ENCODE measurements at places on chromosomes 1 and 21. TPM values are rescaled to one million over a fixed set of nuclear protein-coding genes. Genes with fewer than 3 reads are reported as not detected.

- no peak for DNase-seq
These were observed 129.3 kb upstream of the GORAB start for GRCh38 chr1:170402476-170403311.

- DNase-seq = no peak
These were observed 298.9 kb downstream of the KCNT2 start for GRCh38 chr1:196309386-196309785.

- DNase-seq = peak; percentile 40
These were observed 111.2 kb upstream of the JUN start for GRCh38 chr1:58895082-58895481.

DNA sequence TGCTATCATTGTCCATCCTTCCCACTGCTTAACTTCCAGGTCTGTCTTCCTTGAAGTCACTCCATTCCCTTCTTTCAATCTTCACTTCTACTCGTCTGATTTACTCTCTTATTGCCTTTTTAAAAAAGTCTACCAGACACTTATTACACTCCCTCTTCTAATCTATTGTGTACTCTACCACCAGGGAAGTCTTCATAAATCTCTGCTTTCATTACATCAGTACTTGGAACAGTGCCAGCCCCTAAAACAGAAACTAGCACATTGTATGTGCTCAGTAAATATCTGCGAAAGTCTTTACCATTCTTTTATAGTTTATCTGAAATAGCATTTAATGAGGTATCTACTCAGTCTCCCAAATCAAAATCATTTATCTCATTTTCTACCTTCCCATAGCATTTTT lies 236.4 kb downstream of the USH2A start:
- DNase-seq = no peak

- DNase-seq = no peak
These were observed 108.1 kb downstream of the MATN1 start for GRCh38 chr1:30615076-30615795.

DNA sequence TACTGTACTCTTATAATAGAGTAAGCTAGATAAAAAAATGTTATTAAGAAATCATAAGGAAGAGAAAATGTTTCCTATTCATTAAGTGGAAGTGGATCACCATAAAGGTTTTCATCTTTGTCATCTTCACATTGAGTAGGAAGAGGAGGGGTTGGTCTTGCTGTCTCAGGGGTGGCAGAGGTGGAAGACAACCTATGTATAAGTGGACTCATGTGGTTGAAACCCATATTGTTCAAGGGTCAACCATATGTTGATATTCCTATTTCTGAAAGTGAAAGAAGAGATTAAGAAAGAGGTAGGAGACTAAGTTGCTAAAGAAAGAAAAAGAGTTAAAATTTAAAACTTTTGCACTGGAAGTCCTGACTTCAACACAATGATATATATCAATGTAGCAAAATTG lies 4.9 kb upstream of the ZP4 start:
- DNase-seq = no peak

GRCh38 chr1:62840555-62840954 lies 56.6 kb downstream of the ATG4C start:
- DNase-seq = no peak

DNA sequence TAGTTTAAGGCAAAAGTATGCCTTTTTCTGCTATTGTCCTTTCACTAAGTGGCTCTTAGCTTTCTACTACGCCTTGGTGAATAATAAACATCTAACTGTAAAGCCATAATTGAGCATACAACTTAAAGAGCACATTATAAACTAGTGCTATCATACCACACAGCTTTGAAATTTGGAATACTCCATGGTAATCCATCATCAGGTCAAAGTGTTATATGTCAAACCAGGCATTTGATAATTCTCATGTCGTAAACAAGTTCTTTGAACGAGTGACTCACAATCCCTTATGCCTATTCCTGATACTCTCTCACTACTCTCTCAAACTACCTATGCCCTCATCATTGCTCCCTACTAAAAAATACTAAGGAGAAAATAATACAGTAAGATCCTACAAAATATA lies 60.3 kb upstream of the FMN2 start:
- no peak for DNase-seq

DNA sequence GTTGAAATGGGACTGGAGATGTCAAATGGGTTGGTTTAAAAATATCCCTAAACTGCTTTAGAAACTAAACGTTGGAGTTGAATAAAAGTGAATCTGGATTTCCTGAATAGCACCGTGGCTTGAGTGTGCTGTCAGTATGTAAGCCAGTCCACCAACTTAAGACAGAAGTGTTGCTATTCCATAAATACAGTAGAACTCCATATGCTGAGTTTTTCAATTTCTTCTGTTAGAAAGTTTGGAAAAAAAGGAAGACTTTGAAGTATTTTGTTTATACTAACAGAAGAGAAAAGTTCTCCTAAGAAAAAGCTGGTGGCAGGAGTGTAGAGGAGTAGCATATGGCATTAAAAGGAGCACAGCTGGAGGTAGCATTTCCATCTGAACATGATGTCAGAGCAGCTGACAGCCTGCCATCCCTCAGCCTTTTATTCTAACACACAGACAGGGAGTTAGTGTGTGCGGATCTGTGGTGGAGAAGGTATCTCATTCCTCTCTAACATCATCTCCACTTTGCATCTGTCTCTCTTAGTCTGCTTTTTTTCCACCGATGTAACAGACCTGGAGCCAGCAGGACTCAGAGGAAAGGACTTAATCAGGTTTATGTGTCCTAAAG lies at the start of gene ZBTB18:
TSS of gene ZBTB18 (plus strand) at position 449 of the 610 bp plus-strand sequence. CDS start at position 598, 149 bp downstream.
- DNase-seq = no peak

GRCh38 chr1:89274411-89274857 lies 1.8 kb upstream of the GBP5 start:
- DNase-seq = no peak

DNA sequence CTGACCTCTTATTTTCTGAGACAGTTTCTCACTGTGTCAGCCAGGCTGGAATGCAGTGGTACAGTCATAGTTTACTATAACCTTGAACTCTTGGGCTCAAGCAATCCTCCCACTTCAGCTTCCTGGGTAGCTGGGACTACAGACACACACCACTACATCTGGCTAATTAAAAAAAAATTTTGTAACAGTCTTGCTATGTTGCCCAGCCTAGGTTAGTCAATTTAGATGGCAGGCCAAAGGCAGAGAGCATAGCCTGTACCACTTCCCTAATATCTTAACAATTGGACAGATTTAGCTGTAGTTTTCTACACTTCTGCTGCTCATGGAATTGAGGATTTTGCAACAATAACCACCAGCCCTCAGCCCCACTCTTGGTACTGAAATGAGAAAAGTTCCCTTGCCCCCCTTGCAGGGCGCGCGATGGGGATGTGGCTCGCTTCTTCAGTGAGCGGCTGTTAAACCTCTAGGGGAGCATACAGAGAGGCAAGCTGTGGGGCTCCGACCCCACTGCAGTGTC lies 34.9 kb upstream of the PTGFRN start:
- DNase-seq = no peak

GRCh38 chr21:22438428-22439086 lies 1440.3 kb downstream of the NCAM2 start:
- no peak for DNase-seq

DNA sequence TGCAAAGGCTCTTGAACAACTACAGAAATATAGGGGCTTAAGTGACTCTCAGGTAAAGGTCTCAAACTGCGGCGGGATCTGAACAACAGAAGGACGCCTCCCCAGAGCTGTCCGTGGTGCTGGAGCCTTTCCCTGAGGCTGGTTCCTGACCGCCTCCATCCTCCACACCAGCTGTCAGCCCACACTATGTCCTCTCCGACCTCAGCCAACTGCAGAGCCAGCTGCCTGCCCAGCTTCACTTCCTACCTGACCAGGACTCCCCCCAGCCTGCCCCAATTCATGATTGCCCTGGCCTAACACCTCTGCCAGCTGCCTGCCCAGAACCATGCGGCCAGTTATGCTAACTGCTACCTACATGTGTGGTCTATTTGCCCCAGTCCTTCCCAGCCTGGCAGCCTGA lies 63.6 kb upstream of the ZC3H12A start:
- DNase-seq = no peak

- DNase-seq = no peak
These were observed 134.8 kb upstream of the KIF26B start for GRCh38 chr1:245019910-245020486.

- no peak for DNase-seq
These were observed 13.2 kb downstream of the IER5 start for GRCh38 chr1:181101581-181102226.

DNA sequence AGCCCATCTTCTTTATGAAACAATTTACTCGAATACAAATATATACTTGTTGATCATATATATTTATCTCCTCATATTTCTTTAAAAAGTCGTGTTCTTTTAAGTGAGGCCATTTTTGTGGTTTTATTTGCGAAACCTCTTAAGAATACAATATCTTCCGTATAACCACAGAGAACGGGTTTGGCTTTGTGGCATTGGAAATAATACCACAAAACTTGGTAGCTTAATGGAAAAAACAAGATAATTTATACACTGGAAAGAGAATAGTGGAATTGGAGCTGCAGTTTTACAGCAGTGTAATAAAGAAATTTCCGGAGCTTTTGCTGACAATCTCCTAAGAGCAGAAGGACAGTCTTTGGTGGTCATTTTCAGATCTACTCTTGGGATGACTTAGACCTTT lies 29.4 kb downstream of the PTGFR start:
- no peak for DNase-seq

- no peak for DNase-seq
These were observed 166.5 kb downstream of the SDCCAG8 start for GRCh38 chr1:243422362-243422761.

GRCh38 chr1:161017756-161018630 lies 3.0 kb downstream of the F11R start:
- DNase-seq = no peak

- no peak for DNase-seq
These were observed 95.4 kb downstream of the INTS7 start for GRCh38 chr1:211939876-211940468.

- DNase-seq = no peak
These were observed 139.1 kb downstream of the PEX14 start for GRCh38 chr1:10613861-10614260.

DNA sequence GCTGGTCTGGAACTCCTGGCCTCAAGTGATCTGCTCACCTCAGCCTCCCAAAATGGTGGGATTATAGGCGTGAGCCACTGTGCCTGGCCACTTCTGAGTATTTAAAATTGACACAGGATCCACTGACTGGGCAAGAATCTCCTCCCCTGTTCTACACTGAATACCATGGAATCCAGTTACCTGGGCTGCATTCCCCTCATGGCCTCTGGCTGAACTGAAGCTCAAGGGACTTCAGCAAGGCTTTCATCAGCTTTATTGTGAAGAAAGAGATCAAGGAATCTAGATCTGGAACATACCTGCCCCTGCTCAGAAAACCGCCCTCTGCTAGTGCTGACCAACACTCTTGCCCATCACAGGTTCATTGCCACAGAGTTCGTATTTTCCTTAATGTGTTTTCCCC lies 20.5 kb downstream of the NCF2 start:
- no peak for DNase-seq

GRCh38 chr1:115238336-115239147 lies 99.5 kb downstream of the NGF start:
- no peak for DNase-seq

DNA sequence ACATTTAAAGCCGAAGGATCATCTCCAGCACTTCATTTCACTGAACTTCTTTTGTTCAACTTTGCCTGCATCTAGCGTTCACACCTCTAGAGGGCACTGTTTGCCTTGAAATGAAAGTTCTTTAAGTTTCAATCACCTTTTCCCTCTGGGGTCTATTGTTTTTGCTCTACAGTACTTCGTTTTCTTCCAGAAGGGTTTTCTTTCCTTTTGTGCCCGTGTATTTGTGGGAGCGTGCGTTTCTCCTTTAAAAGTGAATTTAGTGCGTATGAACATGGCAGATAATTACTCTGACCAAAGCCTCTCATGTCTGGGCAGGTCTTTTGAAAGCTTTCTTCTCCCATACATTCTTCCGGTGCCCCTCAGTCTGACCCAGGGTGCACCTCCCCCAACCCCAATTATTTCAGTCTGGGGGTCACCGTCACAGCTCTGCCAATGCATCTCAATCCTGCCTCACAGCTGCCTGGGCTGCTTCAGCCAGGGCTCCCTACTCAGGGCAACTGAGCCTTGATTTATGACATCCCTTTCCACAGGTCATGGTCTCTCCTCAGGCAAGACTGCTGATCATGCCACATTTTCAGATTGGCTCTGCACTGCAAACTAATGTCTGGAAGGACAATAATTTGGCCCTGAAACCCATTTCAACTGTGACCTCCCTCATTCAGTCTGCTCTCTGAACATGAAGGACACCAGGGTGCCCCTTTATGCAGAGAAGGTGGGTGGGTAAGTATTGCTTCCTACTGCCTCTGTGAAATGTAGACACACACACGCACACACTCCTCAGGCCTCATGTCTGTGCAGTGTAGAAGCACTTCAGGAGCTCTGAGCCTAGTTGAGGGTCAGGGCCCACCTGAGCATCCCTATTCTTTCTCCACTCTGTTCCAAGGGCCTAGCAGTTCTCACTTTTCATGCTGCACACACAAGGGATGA lies 88.6 kb downstream of the NUF2 start:
- no peak for DNase-seq

DNA sequence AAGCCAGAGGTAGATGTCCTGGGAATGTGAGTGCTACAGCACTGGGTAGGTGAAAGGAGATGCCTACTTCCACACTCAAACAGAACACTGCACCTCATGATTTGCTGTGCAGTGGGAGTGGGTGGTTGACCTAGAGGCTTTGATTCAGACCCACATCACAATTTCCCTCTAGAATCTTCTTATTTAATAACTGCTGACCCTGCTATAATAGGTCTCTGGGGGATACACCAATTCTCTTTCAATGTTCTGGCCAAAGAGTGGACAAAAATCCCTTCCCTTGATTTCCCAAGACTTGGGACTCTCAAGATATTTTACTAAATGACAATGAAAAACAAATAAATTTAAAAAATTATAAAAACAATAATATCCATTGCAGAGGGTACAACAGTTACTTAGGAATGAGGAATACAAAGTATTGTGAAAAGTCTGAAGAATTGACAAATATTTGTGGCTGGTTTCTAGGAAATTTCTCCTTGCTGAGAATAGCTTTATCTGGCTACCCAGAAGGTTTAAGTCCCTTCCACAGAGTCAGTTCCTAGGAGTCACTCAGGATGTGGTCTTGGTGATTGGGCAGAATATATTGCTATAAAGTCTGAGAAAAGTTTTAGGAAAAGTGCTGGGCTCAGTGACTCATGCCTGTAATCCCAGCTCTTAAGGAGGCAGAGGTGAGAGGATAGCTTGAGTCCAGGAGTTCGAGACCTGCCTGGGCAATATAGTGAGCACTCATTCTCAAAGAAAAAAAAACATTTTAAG lies 2.4 kb upstream of the FCGR2A start:
- DNase-seq = no peak

The DMRTA2 gene
- total RNA-seq = not detected

The PLA2G2C gene
- total RNA-seq = not detected

The ASCL5 gene
- total RNA-seq = not detected

The LRRC38 gene
- total RNA-seq = 4.0 TPM

The BRDT gene
- total RNA-seq = not detected

The BTG3 gene
- 3.0 TPM for total RNA-seq

The HES2 gene
- total RNA-seq = 0.14 TPM

The HDAC1 gene
- total RNA-seq = 26.5 TPM

The SELENBP1 gene
- 63.4 TPM for total RNA-seq

The GART gene
- 44.2 TPM for total RNA-seq

The HCN3 gene
- 0.49 TPM for total RNA-seq

The UBE2Q1 gene
- 58.8 TPM for total RNA-seq

All from heart left ventricle (tissue), 16 donors.